ENCODE measurements at places on chromosomes 5 and 9.

DNA sequence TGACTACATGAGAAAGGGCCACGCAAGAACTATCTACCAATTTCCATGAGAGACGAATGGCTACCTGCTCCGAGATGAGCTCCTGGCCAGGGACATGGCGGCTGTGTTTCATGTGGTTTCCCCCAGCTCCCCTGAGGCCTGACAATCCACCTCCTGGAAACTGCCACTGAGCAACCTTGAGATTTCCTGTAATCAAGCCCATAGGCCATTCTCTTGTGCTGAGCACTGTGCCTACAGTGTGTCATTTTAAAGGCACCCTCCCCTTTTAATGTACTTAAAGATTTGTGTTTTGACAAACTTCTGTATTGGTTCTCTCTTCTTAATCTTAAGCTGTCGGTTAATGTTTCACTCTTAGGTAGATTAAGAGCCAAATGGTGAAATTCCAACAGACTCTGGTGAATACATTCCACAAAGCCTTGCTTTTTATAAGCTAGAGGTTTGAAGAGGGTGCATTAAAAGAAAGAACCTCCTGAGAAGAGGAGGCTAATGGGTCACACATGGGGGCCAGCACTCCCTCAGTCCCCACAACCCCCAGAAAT lies 72.3 kb downstream of the SECISBP2 start:
- DNase-seq: no peak

- DNase-seq: no peak
Measured at GRCh38 chr5:35320029-35320428, 89.7 kb upstream of the PRLR start.

DNA sequence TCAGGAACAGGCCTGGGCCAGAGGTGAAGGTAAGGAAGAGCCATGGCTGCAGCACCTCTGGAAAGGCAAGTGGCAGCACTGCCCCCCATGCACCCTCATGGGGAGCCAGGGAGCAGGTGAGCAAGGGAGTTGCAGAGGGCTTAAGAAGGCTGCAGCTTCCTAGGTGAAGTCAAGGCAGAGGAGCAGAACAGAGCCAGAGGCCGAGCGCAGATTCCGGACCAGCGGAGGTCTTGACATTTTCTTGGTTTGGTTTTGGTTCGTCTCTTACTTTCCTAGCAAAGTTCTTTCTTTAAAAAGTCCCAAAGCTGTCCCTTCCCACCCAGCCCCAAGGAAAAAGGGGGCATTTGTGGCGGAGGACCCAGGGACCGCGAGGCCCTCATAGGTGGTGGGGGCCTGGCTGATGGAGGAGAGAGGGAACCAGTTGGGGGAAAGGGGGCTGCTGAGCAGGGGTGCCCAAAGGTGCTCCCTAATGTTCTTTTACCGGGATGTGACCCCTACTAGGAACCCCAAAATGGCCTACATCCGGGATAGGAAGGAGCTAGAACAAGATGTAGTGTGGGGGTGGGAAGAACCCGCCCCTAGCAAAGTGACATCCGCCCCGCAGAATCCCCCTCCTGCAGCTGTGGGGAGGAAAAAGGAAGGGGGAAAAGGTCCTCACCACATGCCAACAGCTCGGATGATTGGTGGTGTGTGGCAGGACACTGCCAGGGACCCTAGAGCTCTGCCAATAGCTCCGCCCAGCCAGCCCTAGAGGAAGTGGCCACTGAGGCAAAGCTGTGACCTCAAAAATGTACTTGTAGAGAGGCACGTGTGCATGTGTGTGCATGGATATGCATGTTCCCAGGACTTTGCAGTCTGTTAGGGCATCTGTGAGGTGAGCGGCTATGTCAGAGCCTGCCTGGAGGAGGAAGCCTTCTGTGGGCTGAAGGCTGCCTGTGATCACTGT lies 914 bp upstream of the CD72 start:
- no peak for DNase-seq

- DNase-seq: no peak
Measured at GRCh38 chr5:143025971-143026370, 255.8 kb downstream of the ARHGAP26 start.

GRCh38 chr5:50709471-50709870 lies 43.0 kb downstream of the PARP8 start:
- DNase-seq: no peak

DNA sequence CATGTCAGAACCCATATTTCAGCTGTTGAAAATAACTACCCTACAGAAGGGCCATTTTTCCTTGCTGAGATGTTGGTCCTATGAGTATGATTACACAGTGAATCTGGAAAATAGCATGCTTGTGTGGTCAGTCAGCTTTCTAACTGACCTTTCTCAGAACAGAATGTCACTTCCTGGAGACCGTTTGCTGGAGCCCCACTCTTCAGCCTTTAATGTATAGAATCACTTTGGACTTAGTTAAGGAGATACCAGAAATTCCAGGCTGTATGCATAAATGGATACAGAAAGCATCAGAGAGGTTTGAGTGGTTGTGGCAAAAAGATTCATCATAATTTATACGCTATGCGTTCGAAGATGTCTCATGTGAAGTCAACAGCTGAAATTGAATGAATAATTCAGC lies 488.1 kb downstream of the EBF1 start:
- no peak for DNase-seq

DNA sequence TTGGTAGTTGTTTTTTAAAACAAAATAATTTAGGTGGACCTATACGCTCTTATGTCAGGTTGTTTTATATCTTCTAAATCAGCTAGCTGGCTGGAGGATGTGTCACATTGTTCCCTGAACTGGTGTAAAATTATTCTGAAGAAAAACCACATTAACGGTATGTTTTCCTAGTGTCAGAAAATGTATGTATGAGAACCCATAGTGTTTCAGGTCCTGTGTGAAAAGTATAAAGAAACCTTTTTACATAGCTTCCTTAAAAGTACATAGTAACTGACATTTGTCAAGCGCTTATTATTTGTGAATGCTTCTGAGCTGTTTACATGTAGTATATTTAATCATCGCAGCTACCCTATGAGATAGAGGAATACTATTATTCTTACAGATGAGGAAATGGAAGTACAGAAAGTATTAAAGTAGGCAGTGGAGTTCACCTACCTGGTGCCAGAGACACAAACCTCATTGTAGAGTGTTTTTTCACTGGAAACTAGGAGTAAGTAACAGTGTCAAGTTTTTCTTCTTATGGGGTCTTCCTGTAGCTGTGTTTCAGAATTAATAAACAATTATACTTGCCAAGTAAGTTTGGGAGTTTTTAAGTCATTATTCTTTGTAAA lies 10.4 kb upstream of the FAM120AOS start:
- DNase-seq: no peak

GRCh38 chr9:8766096-8766495 lies 966.5 kb upstream of the DMAC1 start:
- no peak for DNase-seq

GRCh38 chr5:1801222-1801966 lies at the start of gene NDUFS6:
Gene NDUFS6, plus strand, starts transcription at chr5:1801407. Its CDS starts 11 bp downstream, at chr5:1801418.
- DNase-seq: peak; percentile 81

- no peak for DNase-seq
Measured at GRCh38 chr5:150502106-150502505, 5.8 kb upstream of the NDST1 start.

DNA sequence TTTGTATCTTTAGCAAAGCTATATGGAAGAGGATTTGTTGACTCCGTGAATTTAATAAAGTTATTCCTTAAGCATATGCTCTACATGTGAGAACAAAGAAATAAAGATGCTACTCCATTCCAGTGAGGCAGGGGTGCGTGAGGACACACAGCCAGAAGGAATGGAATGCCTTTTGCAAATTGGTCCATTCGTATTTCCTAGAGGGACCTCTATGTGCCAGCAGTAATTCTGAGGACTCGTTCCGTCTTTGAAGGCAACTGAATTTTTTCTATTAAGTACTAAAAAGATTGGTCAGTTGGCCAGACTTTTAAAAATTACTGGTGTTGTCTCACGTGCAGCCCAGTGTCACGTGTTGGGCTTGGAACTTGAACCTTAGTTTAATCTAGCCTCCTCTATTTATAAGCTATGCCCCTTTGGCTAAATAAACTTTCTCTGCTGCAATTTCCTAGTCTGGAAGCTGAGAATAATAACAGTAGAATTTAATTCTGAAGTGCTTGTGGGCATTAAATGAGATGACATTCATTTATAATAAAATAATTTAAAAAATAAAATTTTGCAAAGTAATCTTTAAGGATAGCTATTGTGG lies 13.9 kb downstream of the RAI14 start:
- no peak for DNase-seq

DNA sequence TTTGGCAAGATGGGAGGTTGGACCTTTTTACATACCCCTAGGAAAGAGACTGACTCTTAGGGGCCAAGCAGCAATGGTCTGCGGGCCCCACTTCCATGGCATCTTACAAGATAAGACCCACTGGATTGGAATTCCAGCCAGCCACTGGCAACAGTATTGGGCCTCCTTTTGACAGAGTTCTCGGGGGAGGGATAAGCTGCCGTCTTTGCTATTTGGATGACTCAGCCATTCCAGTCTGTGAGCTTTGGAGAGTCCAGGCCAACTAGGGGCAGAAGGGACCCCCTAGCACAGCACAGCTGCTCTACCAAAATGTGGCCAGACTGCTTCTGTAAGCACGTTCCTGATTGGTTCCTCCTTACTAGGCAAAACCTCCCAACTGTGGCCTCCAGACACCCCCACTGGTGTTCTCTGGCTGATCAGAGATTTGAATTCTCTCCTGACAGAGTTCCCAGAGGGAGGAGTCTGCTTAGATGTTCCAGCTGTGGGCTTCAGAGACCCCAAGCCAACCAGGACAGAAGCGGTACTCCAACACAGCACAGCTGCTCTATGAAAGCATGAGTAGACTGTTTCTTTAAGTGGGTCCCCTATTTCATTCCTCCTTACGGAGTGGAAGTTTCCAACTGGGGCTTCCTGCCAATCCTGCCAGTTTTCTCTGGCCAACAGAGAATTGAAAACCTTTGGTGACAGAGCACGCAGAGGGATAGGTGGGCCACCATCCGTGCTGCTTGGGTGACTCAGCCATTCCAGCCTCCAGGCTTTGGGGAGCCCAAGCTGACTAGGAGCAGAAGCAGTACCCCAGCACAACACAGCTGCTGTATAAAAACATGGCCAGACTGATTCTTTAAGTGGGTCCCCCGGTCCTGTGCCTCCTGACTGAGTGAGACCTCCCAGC lies 672.1 kb upstream of the RIOK2 start:
- DNase-seq: no peak

DNA sequence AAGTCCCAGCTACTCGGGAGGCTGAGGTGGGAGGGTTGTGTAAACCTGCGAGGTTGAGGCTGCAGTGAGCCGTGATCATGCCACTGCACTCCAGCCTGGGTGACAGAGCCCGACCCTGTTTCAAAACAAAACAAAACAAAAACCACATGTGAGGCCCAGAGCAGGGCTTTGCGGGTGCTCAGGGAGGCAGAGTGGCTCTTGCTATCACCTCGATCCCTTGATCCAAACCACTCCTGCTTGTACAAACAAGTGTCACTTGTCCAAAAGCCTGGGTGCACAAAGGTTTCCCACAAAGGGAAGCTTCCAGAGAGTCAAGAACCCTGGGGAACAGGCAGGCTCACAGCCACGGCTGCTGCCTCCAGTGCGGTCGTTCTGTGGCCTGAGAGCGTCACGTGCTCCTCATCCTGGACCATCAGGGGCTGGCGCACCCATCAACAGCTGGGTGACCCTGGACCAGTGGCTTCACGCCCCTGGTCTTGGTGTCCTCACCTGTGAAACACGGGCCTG lies 162.7 kb downstream of the C9orf50 start:
- no peak for DNase-seq

GRCh38 chr9:106896695-106897094 lies 33.7 kb downstream of the ZNF462 start:
- DNase-seq: no peak

GRCh38 chr5:147369742-147370374 lies 135.0 kb downstream of the STK32A start:
- DNase-seq: no peak

DNA sequence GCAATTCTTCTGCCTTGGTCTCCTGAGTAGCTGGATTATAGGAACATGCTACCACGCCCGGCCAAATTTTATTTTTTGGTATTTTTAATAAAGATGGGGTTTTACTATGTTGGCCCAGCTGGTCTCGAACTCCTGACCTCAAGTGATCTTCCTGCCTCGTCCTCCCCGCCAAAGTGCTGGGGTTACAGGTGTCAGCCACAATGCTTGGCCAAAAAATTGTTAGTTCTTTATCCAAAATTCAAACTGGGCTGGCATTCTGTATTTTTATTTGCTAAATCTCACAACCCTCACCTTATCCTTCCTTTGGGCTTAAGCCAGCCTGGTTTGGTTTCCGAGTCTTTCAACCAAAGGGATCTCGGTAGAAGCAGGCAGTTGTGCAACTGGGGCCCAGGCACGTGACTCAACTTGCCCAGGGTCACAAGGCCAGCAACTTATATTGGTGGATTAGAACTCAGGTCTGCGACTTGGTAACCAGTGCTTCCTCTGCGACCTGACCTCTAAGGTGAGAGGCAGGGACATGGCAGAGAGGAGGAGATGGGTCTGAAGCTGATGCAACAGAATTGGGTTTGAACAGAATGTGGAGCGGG lies 26.5 kb upstream of the BOD1 start:
- DNase-seq: no peak

DNA sequence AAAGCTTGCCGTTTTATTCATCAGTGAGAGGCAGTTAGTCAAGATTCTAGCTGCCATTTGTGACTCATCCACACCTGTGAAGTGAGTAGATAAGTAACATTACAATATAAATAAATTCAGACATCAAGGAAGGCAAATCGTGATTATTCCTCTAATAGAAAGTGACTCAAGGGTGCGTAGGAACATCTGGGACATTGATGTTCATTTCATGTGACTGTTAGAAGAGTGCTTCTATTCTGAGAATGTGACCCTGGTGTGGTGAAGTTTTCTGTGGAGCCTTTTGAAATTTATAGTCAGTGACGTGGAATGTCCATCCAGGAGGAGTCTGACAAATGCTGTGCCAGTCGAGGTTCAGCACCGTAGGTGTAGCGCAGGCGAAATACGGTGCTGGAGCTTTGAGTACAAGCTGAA lies 48.4 kb upstream of the FAM240B start:
- no peak for DNase-seq

GRCh38 chr9:36437790-36438189 lies 37.7 kb upstream of the RNF38 start:
- no peak for DNase-seq

DNA sequence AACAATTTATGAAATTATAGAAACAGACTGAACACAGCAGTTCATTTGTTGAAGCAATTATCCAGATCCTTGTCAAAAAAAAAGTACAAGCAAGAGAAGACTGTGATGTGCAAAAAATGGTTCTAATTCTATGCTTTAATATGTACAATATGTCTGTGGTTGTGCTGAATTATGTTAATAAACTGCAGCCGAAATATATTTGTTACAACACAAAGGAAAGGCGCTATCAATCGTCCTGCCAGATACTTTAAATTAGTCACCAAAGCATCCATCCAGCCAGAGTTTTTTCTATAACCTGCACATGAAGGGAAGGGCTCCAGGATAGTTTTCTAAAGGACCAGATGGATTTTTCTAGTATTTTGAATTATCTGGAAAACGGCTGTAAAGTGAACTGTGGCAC lies 259.5 kb downstream of the BNC2 start:
- DNase-seq: no peak

DNA sequence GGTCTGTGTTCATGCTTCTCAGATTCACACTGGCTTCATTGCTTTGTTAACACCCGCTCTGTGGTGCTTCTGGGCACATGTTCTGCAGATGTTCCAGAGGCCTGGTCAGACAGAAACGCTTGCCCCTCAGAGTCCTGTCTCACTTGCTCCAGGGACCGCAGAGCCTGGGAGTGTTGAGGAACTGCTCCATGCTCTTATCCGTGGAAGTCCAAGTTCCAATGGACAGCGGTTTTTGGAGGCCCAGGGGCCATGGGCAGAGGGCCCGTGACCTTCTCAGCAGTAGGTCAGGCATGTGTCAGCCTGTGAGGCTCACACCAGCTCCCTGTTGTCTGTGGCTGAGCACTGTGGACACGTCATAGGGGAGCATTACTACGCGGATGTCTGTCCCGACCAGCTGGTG lies 364.7 kb upstream of the IRX1 start:
- no peak for DNase-seq
